Kidney tubule cell (primary cell): ENCODE measurements at places on chromosomes 3 and 15.

DNA sequence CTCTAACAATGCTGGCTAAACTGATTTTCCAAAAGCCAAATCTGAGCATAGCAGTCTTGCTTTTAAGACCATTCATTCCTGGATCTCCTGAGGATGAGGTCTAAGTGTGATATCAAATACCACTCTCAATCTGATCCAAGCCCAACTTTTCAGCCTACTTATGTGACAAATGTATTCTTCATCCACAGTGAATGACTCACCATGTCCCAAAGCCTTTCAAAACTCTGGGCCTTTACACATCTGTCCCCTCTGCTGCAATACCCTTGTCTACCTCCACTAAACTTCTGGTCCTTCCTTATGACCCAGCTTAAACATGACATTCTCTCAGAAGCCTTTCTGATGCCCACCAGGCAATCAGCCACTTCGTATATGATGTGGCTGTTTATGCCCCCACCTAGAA, 4.6 kb downstream of the ANAPC13 start:
- DNase-seq = no peak

DNA sequence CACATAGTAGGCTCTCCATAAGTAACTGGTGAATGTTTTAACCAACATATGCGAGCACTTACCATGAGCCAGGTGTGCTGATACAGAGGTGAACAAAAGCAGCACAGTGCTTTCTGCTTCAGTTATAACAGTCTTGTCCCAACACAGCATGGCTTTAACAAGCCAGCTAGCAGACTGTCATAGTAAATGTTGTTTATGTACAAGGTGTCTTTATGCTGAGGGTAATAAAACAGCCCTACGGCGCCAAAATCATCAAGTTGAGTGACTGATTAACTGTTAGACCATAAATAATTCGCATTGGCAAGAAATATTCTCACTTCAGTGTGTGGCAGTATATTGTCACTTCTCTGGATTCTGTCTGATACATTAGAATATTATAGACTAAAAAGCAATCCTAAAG, 646.0 kb upstream of the CFAP20DC start:
- DNase-seq = no peak

GRCh38 chr3:23239211-23240068, 36.3 kb downstream of the UBE2E2 start:
- DNase-seq = no peak

- DNase-seq = no peak
These were observed 17.0 kb downstream of the DTWD1 start for GRCh38 chr15:49637857-49638256.

GRCh38 chr3:138092023-138092422, 23.4 kb downstream of the DZIP1L start:
- peak; percentile 45 for DNase-seq

DNA sequence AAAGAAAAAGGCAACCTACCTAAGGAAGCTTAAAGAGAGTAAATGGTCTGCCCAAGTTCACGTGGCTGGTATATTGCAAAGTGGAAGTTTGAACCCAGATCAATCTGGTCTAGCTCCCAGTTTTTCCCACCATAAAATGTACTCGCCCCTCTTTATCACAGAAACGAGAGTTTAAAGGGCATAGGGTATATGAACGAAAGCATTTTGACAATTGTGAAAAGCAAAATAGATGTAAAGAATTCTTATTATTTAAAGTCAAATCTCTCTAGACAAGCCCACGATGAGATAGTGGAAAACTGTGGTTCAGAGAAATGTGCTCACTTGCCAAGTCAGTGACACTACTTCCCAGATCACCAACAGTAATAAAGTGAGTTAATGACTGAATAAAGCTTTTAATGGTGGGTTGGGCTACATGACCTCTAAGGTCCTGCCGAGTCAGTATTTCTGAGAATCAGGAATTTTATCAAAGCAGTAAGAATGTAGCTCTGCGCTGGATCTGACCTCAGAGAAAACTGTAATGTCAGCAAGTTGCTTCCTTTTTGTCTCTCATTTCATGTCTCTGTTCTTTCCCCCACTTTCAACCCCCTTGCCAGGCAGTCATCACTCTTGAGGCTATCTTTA, 23.3 kb upstream of the NEO1 start:
- no peak for DNase-seq

DNA sequence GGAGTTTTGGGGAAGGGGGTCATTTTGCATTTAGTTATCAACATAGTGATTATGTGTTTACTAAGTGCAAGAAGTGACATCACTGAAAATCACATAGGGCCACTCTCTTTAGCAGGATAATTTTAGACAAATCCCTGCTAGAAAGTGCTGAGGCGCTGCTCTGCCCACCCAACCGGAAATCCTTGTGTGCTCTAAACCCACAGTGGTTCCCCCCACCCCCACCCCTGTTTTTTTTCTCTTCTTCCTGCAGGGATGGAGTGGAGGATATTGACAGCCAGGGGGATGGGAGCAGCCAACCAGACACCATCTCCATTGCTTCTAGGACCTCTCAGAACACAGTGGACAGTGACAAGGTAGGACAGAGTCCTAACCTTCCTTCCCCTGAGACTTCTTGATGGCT, 234.2 kb upstream of the UMPS start:
- peak; percentile 58 for DNase-seq

- no peak for DNase-seq
These were observed 12.0 kb downstream of the LYSMD4 start for GRCh38 chr15:99721104-99721778.
